ENCODE measurements at places on chromosomes 12 and 14.

DNA sequence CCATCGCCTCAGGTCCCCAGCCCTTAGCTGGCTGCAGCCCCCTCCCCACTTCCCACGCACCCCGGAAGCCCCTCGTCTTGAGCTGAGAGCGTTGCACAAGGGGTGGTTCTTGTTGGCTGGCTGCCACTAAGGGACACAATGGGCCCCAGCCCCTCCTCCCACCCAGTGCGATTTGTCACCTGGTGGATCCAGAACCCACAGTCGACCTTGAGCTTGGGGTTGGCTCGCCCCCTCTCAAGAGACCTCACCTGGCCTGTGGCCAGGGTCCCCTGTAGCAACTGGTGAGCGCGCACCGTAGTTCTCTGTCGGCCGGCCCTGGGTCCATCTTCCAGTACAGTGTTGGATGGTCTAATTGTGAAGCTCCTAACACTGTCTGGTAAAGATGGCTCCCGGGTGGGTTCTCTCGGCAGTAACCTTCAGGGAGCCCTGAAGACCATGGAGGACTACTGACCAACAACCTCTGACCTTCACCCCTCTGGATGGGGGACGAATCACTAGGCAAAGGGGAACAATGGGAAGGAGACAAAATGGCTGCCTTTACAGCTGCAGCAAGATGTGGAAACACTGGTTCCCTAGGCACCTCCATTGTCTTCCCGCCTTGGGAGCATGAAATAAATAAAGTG, 6.6 kb downstream of the PHB2 start:
- DNase-seq = no peak

DNA sequence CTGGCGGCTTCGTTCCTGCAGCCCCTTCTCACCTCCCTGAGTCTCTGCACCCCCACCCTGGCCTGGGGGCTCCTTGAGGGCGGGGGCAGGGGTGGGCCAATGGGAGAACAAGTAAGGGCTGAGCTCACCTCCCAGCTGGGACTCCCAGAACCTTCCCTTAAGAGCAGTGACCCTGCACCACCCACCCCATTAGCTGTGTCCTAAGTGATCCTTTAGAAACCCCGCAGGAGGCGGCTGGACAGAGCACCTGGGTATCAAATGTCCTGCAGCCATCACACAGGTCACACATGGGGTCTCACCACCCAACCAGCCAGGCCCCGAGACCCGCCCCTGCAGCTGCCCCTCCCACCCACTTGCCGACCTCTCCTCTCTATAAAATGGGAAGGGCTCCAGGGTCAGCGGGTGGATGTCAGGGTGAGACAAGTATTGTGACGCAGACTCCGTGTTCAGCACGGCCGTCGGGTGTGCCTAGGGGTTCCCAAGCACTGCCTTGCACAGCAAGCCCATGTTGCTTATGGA, 151.2 kb upstream of the C14orf180 start:
- no peak for DNase-seq

- DNase-seq = no peak
Observed at GRCh38 chr12:97609957-97610356, 147.4 kb downstream of the RMST start.

GRCh38 chr12:39272871-39273655, 169.9 kb downstream of the KIF21A start:
- DNase-seq = no peak

DNA sequence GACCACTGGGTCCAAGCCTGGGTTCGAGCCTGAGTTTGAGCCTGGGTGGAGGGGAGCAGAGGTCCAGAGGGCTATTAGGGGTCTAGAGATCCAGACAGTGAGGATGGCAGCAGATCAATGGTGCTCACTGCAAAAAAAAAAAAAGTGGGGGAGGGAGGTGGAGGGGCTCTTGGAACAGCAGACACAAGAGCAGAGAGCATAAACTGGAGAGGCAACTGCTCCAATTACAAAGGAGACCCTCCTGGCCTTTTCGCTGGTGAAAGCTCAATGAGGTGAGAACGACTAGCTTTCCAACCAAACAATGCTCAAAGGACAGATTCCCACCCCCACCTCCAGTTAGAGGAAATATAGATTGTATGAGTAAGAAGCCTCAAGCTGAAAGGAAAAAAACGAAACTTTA, 124.2 kb upstream of the TSPAN8 start:
- DNase-seq = no peak

DNA sequence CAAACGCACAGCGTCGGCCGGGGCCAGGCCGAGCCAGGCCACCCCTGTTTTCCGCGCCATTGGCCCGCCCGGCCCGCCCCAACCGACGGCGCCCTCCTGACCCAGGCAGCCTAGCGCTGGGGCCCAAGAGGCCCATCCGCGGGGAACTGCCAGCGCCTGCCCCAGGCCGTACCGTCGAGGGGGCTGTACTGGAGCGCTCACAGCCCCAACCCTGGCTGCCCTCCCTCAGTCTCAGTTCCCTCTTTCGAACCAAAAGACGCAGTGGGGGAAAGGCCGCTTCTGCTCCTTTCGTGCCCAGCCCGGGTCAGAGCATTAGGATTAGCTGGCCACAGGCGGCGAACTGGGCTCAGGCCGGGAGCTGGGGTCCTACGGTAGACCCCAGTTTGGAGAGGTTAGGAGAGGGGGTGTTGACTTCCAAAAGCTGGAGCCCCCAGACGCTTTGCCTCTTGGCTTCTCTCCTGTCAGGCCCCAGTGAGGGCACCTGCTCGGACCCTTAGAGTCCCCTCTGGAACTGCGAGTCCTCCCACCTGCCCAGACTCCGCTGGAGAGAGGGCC, 1.9 kb downstream of the NKX2-1 start:
- DNase-seq = no peak

- DNase-seq = no peak
Observed at GRCh38 chr12:2641761-2642160, 153.0 kb upstream of the FKBP4 start.

DNA sequence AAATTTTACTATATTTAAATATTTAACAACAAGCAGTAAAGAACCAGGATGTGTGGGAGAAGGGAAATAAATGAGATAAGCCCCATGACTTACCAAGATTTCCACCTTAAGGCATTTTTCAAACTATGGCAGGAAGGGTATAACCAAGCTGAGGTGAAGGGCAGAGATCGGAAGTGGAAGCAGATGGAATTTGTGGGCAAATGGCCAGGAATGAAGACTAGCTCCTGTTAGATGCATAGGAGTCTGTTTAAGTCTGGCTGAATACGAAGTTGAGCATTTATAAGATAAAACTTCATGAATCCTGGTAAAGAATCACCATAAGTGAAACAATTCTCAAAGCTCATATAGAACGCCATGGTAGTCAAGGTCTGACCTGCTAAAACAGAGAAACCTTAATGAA, 163.5 kb downstream of the DIO2 start:
- DNase-seq = no peak

- no peak for DNase-seq
Observed at GRCh38 chr12:76506149-76506548, 53.4 kb downstream of the OSBPL8 start.

DNA sequence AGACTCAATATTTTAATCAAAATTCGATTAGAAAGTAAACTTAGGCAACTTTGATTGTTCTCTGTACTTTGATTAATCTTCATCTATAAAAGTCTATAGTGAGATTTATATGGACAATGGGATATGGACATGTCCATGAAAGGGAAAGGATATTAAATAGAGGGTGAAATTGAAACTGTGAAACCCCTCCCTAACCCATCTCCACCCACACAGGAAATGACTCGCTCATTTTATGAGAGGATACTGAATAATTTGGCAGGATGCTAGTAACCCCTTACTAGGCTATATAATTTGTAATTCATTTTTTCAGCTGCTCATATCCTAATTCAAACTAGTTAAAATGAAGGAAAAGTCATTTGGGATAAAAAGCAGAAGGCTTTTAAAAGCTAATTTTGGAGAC, 328.0 kb upstream of the ATP2B1 start:
- no peak for DNase-seq

- DNase-seq = peak; percentile 84
Observed at GRCh38 chr12:39443081-39443928, at the start of gene KIF21A. Gene KIF21A, minus strand, starts transcription at chr12:39443120. Its CDS starts 150 bp downstream, at chr12:39442970.

- DNase-seq = no peak
Observed at GRCh38 chr12:122854554-122854953, 19.3 kb downstream of the HIP1R start.

GRCh38 chr12:106310687-106311086, 8.2 kb downstream of the TCP11L2 start:
- DNase-seq = no peak

DNA sequence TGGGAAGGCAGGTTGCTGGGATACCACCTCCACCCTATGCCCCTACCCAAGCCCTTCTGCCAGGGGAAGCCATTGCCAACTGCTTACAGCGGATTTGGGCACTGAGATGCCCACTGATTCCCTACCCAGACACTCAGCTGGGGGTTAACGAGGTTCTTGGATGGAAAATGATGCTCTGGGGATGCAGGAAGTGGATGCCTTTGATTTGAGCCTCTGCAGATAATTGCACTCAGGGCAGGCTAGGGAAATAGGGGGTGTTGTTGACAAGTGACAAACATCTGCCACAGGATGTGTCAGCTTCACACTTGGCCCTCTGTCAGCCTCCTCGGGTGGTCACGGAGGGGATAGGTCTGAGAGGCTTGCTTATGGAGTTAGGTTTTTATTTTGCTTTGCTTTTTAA, 57.4 kb downstream of the RPH3A start:
- no peak for DNase-seq

GRCh38 chr12:117120787-117121186, 21.6 kb upstream of the TESC start:
- no peak for DNase-seq

DNA sequence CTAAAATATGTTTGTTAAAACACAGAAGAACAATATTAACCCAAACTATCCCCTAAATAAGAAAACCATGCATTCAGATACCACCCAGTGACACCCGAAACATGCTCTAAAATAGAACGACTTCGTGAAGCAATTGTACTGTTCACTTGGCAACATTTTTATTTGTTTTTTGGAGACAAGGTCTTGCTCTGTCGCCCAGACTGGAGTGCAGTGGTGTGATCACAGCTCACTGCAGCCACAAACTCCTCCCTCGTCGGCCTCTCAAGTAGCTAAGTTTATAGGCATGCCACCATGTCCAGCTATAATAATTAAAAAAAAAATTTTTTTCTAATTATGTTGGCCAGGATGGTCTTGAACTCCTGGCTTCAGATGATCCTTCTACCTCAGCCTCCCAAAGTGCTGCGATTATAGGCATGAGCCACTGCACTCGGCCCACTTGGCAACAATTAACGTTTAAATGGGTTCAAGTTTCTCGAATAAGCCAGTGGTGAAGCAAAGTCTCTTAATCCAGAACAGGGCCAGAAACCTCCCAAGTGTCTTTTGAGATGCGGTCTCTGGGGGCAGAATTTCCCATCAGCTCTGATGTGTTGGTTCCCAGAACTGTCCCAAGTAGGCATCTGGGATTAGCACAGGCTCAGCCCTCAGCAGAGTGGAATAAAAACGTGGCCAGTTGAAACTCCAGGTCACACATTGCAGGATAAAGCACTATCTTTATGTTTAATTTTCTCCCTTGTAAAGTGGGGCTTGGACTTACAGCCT, 74.5 kb downstream of the TMCC3 start:
- DNase-seq = no peak

- no peak for DNase-seq
Observed at GRCh38 chr12:46487567-46488131, 115.1 kb upstream of the SLC38A2 start.

- DNase-seq = no peak
Observed at GRCh38 chr14:45078323-45078722, 5.6 kb upstream of the PRPF39 start.

DNA sequence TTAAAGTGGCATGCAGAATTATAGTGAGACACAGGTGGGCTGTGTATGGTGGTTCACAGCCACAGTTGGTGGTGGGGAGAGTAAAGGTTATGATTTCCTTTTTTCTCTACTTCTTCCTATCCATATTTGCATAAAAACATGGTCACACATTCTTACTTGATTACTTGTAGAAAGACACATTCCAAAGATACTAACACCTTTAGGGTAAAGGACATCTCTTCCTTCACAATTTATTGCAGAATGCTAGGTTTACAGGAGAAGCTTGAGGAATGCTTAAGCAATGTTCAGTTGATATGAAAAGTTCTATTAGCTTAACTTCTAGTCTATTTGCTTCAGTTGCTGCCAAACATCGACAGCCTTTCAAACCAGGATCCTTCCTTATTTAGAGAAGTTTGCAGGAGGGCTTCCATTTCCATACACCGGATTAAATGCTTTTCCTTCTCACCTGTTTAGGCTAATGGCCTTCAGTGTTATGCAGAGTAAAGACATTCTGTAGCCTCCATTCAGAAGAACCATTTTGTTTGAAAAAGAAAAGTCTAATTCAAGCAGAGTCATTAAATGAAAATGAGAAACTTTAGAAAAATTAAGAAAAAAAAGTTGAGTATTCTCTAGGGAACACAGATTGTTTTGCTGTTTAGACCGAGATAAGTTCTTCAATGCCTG, 2.6 kb upstream of the PHC1 start:
- DNase-seq = no peak

GRCh38 chr14:93120517-93120916, 4.8 kb upstream of the ITPK1 start:
- no peak for DNase-seq

DNA sequence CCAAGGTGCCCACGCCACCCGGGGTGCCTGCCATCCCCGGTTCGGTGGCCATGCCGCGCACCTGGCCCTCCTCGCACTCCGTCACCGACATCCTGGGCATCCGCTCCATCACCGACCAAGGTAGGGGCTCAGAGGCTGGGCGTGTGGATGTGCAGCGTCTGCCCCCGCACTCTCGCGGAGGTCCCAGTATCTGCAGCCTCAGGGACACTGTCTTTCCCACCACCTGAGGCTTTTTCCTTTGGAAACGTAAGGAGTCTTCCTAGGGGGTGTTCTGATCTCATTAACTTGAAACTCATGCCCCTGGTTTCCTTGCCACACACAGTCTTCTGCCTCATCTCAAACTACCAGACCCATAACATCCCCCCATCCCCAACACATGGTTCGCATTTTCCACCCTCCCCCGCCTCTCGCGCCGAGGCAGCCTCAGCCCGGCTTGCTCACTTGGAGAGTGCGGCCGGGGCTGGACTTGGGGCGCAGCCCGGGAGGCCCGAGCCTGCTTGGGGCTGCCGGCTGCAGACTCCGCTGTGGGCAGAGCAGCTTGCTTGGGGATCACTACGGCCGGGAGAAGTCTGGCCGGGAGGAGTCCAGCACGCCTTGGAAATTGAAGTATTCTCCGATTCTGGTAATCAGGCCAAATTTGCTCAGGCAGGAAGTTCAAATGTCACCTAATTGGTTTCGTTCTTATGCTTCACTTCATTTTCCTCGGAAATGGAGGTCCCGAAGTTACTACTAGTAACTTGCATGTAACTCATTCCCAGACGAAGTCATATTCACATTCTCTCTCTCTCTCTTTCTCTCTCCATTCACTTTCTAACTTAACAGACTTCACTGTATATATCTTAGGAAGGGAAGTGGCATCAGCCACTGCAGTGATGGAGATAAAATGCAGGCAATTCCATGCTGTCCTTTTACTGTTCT, 2.0 kb downstream of the PAX9 start:
- no peak for DNase-seq

GRCh38 chr12:40560848-40561247, 131.4 kb upstream of the CNTN1 start:
- DNase-seq = no peak

- no peak for DNase-seq
Observed at GRCh38 chr12:104297477-104298113, 5.9 kb upstream of the EID3 start.
